Left ventricle myocardium inferior (tissue), 1 donor: ENCODE measurements at places on chromosomes 6 and 20.

- peaks cover 98% of the 10 kb centered on the region for H3K36me3 ChIP-seq
- no peaks in the 10 kb centered on the region for H3K27me3 ChIP-seq
- peaks cover 82% of the 10 kb centered on the region for H3K4me1 ChIP-seq
- peak overlapping the region; percentile 88 for H3K27ac ChIP-seq
- peak overlapping the region; percentile 35 for H3K4me3 ChIP-seq
Observed at GRCh38 chr20:62133051-62133845, 9.9 kb downstream of the PSMA7 start.

DNA sequence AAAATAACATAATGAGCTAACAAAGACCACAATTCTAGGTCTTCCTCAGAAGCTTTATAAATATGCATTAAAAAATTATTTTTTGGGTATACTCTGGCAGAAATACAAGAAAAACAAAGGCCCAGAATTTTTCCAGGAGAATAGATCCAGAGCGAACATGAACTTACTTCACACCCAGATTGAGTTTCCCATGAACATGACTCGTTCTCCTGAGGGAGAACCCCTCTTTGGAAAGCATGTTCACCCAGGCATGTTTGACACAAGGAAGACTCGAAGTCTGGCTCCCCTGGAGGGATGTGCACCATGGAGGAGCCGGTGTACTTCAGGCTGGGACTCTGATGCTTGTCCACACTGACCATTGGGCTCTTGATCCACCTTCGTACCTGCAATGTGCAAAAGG is 56.1 kb downstream of the SGK1 start:
- no peaks in the 10 kb centered on the region for H3K36me3 ChIP-seq
- DNase-seq, result no peak
- H3K4me3 ChIP-seq, result no peak overlapping the region
- H3K27ac ChIP-seq, result no peak overlapping the region

DNA sequence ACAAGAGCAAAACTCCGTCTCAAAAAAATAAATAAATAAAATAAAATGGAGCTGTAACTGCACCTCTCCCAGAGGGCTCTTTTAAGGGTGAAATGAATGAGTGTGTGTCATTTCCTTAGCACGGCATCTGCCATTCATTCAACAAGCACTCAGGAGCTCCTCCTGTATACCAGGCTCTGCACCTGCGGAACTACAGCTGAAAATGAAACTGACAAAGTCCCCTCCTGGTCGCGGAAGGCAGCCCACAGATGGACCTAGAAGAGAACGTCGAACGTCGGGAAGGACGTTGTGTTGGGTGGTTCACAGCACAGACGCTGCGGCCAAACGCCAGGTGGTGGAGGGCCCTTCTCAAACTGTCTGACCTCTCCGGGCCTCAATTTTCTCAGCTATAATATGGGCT is 256.4 kb downstream of the TFAP2C start:
- no peak overlapping the region for H3K4me3 ChIP-seq
- H3K27ac ChIP-seq, result no peak overlapping the region
- H3K4me1 ChIP-seq, result no peaks in the 10 kb centered on the region
- peaks cover 66% of the 10 kb centered on the region for H3K27me3 ChIP-seq
- H3K36me3 ChIP-seq, result no peaks in the 10 kb centered on the region

- H3K36me3 ChIP-seq, result no peaks in the 10 kb centered on the region
- H3K27ac ChIP-seq, result no peak overlapping the region
- H3K4me3 ChIP-seq, result no peak overlapping the region
- H3K4me1 ChIP-seq, result peaks cover 20% of the 10 kb centered on the region
- DNase-seq, result no peak
- no peaks in the 10 kb centered on the region for H3K27me3 ChIP-seq
Observed at GRCh38 chr6:166608774-166609173, 18.3 kb downstream of the RPS6KA2 start.

DNA sequence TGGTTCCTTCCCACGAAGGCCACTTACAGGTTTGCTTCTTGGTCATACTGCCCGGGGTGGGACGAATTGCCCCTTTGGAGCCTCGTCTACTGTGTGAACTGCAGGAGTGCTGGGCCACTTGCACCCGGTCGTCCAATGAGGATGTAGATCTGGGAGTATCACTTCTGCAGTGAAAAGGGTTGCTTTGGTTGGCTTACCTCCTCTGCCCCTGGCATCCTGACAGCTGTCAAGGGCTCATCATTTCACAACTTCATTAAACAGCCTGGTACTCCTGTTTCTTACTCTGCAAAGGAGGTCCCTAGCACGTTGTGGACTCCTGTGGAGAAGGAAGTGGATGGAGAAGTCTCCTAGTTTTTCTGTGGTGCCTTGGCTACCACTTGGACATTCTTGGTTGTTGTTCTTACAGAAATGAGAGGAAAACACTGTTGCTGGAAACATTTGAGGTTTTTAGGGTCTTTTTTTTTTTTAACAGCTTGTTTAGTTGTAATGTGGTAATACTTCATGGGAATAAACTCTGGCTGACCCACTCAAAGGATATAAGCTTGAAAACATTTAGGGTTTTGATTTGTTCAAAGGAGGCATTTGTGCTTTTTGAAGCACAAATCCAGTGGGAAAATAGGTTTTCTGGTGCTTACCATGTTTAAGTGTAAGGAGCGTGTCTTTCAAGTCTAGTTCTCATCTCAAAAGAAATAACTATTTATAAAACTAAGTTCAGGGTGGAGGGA is 60.7 kb downstream of the AKAP12 start:
- no peaks in the 10 kb centered on the region for H3K36me3 ChIP-seq
- no peaks in the 10 kb centered on the region for H3K4me1 ChIP-seq
- no peak for DNase-seq
- H3K27me3 ChIP-seq, result peaks cover 3% of the 10 kb centered on the region

GRCh38 chr6:109117346-109118035 is 22.2 kb downstream of the CEP57L1 start:
- no peak overlapping the region for H3K4me3 ChIP-seq
- H3K36me3 ChIP-seq, result no peaks in the 10 kb centered on the region
- H3K4me1 ChIP-seq, result peaks cover 52% of the 10 kb centered on the region
